Peyer's patch (tissue), 4 donors: ENCODE measurements at places on chromosomes 1 and 21. TPM values are rescaled to one million over a fixed set of nuclear protein-coding genes. Genes with fewer than 3 reads are reported as not detected.

DNA sequence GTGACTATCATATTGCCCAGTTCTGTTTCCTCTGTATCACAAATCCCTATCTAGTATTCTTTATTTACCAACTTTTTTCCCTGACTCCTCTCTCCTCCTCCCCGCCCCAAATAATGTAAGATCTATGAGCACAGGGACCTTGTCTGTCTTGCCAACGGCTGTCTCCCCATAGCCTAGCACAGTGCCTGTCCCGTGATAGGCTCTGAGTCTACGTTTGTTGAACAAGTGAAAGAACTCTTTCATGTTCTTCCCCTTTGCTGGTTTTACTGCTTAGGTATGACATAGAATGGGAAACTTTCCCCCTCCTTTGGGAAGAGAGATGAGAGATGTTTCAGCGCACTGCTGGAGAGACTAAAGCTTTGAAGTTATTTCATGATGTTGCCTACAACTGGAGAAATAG lies 367.0 kb downstream of the PRDM2 start:
- H3K27me3 ChIP-seq: no peaks in the 10 kb centered on the region
- no peaks in the 10 kb centered on the region for H3K36me3 ChIP-seq
- no peaks in the 10 kb centered on the region for H3K4me1 ChIP-seq
- no peak overlapping the region for H3K4me3 ChIP-seq

DNA sequence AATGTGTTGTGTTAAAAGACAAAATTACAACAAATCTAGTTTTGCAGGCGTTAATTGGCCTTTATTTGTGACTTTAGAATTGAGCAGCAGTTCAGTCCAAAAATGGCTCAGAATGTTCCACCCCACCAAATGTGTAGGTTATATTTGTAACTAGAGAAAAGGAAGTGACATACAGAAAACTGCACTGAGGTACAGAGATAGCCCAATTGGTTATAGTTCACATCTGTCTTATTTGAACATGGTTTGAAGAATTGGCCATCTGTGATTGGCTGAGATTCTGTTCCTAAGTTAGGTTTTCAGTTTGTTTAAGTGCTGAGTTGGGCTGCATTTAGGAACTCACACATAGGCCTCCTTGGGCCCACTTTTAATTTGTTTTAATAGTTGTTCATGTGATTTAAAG lies 12.0 kb upstream of the FMO2 start:
- H3K4me3 ChIP-seq: no peak overlapping the region
- H3K27me3 ChIP-seq: no peaks in the 10 kb centered on the region
- no peak overlapping the region for H3K27ac ChIP-seq

GRCh38 chr1:175539986-175540385 lies 203.4 kb downstream of the TNR start:
- H3K36me3 ChIP-seq: no peaks in the 10 kb centered on the region
- no peak overlapping the region for H3K4me3 ChIP-seq
- H3K27ac ChIP-seq: no peak overlapping the region
- H3K4me1 ChIP-seq: no peaks in the 10 kb centered on the region
- no peak for DNase-seq

The SLC16A4 gene
- 12.4 TPM for total RNA-seq

DNA sequence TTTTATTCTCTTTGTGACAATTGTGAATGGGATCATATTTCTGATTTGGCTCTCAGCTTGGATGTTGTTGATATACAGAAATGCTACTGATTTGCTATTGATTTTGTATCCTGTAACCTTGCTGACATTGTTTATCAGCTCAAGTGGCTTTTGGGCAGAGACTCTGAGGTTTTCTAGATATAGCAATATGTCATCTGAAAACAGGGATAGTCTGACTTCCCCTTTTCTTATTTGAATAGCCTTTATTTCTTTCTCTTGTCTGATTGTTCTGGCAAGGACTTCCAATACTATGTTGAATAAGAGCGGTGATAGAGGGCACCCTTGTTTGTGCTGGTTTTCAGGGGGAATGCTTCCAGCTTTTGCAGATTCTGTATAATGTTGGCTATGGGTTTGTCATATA lies 150.8 kb downstream of the FASLG start:
- no peaks in the 10 kb centered on the region for H3K27me3 ChIP-seq
- no peak overlapping the region for H3K4me3 ChIP-seq
- no peak overlapping the region for H3K27ac ChIP-seq
- no peaks in the 10 kb centered on the region for H3K4me1 ChIP-seq
- no peak for DNase-seq

DNA sequence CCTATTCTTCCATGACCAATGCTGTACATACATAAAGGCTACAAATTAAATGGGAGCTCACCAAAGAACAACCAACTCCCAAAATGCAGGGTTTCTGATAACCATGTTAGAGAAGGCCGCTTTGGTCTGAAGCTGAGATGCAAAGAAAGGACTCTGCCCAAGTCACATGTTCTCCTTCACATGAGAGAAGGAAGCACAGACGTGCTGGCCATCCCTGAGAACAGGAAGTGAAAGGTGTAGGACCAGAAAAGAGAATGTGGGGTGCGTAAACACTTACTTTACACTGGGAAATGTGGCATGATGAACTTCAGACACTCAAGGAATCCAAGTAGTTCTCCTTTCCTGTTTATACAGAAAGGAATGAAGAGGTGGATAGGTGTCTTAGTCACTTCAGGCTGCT lies 31.7 kb upstream of the TADA1 start:
- no peaks in the 10 kb centered on the region for H3K4me1 ChIP-seq
- H3K4me3 ChIP-seq: no peak overlapping the region
- no peak overlapping the region for H3K27ac ChIP-seq
- DNase-seq: peak; percentile 25
- H3K27me3 ChIP-seq: no peaks in the 10 kb centered on the region

DNA sequence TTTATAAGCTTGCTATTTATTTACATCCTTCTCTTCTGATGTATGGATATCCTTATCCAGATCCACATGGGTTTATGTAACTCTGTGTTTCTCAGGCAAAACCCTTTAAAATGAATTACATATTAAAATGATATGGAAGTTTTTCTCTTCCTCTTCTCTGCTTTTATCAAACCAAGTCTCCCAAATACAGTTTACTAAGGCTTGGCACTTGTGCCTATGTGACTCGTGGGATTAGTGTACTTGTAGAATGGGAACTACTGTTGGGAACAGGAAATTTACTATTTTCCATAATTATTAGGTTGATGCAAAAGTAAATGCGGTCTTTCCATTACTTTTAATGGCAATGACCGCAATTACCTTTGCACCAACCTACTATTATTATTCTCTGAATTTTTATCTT lies 14.8 kb downstream of the SIM2 start:
- H3K27ac ChIP-seq: no peak overlapping the region
- no peak overlapping the region for H3K4me3 ChIP-seq
- H3K27me3 ChIP-seq: no peaks in the 10 kb centered on the region
- no peak for DNase-seq

GRCh38 chr1:99482286-99482685 lies 163.6 kb upstream of the PALMD start:
- no peak overlapping the region for H3K4me3 ChIP-seq
- no peaks in the 10 kb centered on the region for H3K36me3 ChIP-seq
- H3K27ac ChIP-seq: no peak overlapping the region
- no peak for DNase-seq
- no peaks in the 10 kb centered on the region for H3K27me3 ChIP-seq

DNA sequence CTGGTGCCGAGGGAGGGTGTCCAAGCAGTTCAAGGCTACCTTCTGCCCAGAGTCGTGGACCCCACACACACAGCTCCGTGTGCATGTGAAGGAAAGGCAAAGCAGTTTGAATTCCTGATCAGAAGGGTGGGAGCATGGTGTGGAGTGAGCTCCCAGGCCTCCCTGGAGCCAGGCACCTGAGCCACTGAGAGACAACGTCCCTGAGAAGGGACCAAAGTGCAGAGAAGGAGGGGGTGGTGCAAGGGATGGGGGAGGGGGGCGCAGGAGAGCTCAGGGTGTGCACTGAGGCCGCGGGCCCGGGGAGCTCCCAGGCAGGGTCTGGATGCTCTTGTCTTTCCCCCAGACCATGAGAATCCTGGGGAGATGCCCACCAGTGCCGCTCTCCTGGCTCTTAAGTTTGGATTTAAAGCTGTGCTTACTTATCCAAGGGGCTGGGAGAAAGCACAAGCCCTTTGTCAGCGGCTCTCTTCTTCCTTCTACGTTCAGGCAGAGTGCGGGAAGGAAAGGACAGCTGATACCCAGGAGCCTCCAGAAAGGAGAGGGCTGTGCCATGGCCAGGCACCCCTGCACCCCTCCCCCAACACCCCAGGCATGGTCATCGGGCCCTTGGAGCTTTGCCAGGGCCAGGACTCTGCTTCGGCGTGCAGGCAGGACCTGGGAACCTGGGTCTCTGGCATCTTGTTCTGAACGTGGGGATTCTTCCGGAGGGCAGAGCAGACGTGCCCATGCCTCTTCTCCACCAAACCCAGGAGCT lies 24.1 kb downstream of the ACTA1 start:
- no peaks in the 10 kb centered on the region for H3K27me3 ChIP-seq
- H3K4me3 ChIP-seq: no peak overlapping the region
- no peak overlapping the region for H3K27ac ChIP-seq
- no peaks in the 10 kb centered on the region for H3K36me3 ChIP-seq

- no peaks in the 10 kb centered on the region for H3K36me3 ChIP-seq
- DNase-seq: no peak
- H3K27me3 ChIP-seq: no peaks in the 10 kb centered on the region
- no peak overlapping the region for H3K4me3 ChIP-seq
Observed at GRCh38 chr1:95431235-95431634, 197.2 kb downstream of the RWDD3 start.

DNA sequence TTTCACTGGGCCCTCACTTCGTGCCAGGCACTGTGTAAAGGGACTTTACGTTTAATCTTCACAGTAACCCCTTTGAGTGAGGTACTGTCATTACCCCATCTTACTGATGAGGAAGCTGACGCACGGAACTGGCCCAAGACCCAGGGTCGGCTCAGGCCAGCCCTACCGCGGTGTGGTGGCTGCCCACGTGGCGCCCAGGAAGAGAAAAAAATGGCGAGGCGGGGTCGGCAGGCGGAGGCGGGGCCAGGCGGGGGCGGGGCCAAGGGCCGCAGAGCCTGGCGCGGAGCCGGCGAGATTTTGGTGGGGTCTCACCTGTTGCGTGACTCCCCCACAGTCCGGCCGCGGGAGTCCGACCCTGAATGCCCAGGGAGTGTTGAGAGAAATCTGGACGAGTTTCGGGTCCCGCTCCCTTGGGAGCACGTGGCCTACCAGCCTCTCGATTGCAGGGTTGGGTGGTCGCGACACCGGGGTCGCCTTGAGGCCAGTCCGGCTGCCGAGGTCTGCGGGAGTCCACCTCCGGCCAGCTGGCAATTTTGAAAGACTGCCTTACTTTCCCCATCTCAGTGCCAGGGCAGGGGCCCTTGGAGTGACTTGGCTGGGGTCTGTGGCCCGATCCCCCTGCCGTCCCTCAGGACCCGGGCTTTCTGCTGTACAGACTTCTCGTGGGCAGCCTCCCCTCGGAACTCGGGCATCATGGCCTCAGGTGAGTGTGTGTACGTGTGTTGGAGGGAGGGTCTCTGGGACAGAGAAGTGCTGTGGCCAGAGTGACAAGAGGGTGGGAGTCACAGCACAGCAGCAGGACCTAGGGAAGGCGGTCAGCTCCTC lies at the start of the genes AMPD2 and GNAT2:
AMPD2 (plus strand) TSS at position 262 of the 825 bp plus-strand sequence. CDS start 1,339 bp downstream, outside the sequence.
GNAT2 (minus strand) TSS at position 41 of the 825 bp plus-strand sequence. CDS start 6,746 bp downstream, outside the sequence.
- H3K36me3 ChIP-seq: no peaks in the 10 kb centered on the region
- H3K4me1 ChIP-seq: peaks cover 15% of the 10 kb centered on the region
- no peaks in the 10 kb centered on the region for H3K27me3 ChIP-seq

The S100A2 gene
- not detected for total RNA-seq

The SEC16B gene
- 46.2 TPM for total RNA-seq

GRCh38 chr21:33339918-33340317 lies 15.1 kb downstream of the IFNAR1 start:
- H3K27me3 ChIP-seq: no peaks in the 10 kb centered on the region
- H3K4me3 ChIP-seq: no peak overlapping the region
- H3K36me3 ChIP-seq: no peaks in the 10 kb centered on the region
- no peak overlapping the region for H3K27ac ChIP-seq
- DNase-seq: no peak
- no peaks in the 10 kb centered on the region for H3K4me1 ChIP-seq

DNA sequence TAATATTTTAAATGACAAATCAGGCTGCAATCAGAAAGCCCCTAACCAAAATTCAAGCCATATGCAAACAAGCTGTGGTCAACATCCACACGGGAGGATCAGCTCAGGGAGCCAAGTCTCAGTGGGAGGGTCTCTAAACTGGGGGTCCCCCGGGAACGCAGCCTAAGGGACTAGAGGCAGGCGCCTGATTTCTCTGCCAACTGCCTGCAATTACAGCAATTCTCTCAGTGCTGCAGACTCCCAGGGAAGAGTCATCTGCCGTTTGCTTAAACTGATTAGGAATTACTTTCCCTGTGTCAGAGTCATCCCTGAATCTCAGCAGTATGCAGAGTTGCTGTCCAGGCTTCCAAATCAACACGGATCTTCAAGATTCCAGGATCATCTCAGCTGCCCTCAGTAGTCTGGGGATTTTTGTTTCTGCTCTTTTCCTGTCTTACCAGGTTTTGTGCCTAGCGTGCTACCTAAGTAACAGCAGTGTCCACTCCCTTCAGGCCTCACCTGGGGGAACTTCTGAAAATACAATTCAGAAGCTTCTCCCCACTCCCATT lies 247.8 kb downstream of the RRAGC start:
- no peaks in the 10 kb centered on the region for H3K36me3 ChIP-seq
- H3K4me3 ChIP-seq: no peak overlapping the region
- DNase-seq: no peak
- H3K27ac ChIP-seq: no peak overlapping the region
- H3K4me1 ChIP-seq: no peaks in the 10 kb centered on the region
- no peaks in the 10 kb centered on the region for H3K27me3 ChIP-seq

DNA sequence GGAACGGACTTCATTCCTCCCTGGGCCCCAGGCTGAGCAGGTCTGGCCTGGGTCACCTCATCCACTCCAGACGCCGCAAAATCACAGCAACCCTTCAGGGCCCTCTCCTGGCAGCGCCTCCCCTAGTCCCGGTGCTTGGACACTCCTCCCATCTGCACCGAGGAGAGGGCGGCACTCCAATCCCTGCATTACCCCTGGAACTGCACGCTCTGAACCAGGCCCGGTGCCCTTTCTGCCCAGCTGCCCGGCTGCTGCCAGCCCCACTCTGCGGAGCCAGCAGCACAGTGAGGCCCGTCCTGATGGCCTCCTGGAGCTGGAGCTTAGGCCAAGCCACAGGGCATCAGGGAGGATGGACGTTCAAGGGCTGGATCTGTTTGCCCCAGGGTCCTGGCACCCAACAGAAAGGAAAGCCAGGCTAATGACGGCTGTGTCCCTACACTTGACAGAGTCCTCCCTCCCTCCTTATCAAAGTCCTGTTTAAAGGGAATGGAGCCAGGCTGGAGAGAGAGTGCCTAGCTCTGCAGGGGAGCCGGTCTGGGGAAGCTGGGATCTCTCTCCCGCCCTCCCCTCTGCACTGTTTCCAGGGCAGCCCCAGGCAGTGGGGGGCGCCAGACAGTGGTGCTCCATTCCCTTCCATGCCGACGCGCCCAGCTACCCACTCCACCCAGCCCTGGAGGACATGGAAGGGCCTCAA lies 12.7 kb downstream of the COL6A2 start:
- no peaks in the 10 kb centered on the region for H3K4me1 ChIP-seq
- no peaks in the 10 kb centered on the region for H3K36me3 ChIP-seq
- peak; percentile 43 for DNase-seq
- no peaks in the 10 kb centered on the region for H3K27me3 ChIP-seq
- no peak overlapping the region for H3K27ac ChIP-seq

GRCh38 chr1:204477036-204477740 lies 17.4 kb downstream of the PIK3C2B start:
- H3K27ac ChIP-seq: no peak overlapping the region
- H3K4me1 ChIP-seq: peaks cover 53% of the 10 kb centered on the region
- H3K4me3 ChIP-seq: no peak overlapping the region
- DNase-seq: peak; percentile 66
- no peaks in the 10 kb centered on the region for H3K27me3 ChIP-seq
